Right lobe of liver (tissue), 6 donors: ENCODE measurements at places on chromosomes 7 and 10. TPM values are rescaled to one million over a fixed set of nuclear protein-coding genes. Genes with fewer than 3 reads are reported as not detected.

DNA sequence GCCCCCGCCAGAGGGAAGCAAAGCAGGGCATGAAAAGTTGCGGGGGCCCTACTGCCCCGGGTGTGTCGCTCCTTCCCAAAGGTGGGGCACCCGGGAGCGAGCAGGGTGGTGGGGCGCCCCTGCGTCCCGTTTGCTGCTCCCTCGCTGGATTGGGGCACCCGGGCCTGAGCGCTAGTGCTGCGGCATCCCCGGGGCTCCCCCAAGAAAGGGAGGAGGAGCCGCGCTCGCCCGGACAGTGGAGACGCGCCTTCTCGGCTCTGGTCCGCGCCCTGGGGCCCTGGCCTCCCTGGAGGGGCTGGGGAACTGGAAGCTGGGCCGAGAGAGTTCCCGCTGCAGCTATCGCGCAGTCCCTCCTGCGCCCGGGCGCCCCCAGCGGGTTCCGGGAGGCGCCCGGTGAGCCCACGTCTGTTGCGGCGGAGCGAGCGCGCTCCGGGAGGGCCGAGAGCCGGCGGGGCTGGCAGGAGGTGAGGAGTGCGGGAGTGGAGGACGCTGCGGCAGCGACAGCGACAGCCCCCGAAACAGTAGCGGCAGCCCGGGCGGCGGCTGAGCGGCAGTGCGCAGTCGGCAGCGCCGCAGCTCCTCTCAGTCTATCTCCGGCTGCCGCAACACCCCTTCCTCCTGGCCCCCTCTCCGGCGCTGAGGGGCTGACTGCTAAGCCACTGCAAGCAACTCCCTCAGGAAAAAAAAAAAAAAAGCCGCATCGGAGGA lies 504 bp upstream of the BMPER start:
- peak; percentile 49 for DNase-seq

DNA sequence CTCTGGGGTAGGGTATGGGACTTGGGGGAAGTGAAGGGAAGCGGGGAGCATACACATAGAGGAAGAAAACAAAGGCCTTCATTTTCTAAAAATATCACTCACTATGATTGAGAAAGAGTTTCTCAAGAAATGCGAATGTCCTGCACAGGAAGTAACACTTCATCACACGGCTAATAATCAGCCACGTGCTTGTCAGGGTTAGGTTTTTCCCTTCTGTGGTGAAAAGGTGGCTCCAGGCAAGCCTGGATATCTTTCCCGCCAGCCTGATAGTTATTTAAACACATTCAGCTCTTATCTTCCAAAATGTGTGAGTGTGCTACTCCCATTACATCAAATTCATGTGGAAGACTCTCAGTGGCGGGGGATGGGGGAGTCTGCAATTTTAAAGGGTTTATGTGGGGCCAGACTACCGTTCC lies 166.4 kb upstream of the ADO start:
- DNase-seq = no peak

GRCh38 chr7:24764972-24765744 lies 7.9 kb upstream of the GSDME start:
- DNase-seq = no peak

DNA sequence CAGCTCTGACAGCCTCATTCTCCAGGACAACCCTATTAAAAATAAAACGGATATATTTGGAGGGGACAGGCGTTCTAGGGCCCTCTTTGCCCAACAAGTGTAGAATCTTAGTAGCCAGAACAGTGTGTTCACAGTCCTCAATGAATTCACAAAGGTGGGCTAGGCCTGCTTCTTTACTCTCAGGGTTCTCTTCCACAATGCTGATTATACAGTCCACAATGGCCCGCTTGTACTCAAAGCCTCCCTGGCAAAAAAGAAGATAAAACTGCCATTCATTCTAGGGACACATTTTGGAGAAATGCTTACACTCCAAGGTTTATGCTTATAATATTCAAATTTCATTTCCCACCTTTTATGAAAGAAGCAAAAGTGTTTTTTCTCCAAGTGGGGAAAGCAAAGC lies 62.6 kb downstream of the MEST start:
- DNase-seq = no peak

- no peak for DNase-seq
Measured at GRCh38 chr7:76269895-76270294, 32.6 kb upstream of the HSPB1 start.

- DNase-seq = no peak
Measured at GRCh38 chr10:128125416-128125943, 743 bp downstream of the MKI67 start.

GRCh38 chr7:104007614-104008013 lies 18.2 kb upstream of the RELN start:
- DNase-seq = no peak

Gene NEUROG3
- total RNA-seq = not detected

Gene CALCR
- total RNA-seq = not detected

Gene TNKS2
- total RNA-seq = 15.9 TPM
